ENCODE measurements at places on chromosomes 5 and 9.

- no peak for DNase-seq
Measured at GRCh38 chr5:97231025-97231636, 48.1 kb upstream of the RIOK2 start.

- no peak for DNase-seq
Measured at GRCh38 chr5:163433271-163433670, 4.1 kb upstream of the CCNG1 start.

GRCh38 chr5:6713274-6714225, at the start of gene TENT4A:
TSS of gene TENT4A (plus strand) at chr5:6713432. CDS start at chr5:6713984, 552 bp downstream.
- DNase-seq: peak; percentile 31

GRCh38 chr5:168434746-168435321, 51.4 kb upstream of the RARS1 start:
- DNase-seq: no peak

GRCh38 chr5:77302653-77303052, 92.2 kb downstream of the PDE8B start:
- no peak for DNase-seq

Data from stimulated activated CD8-positive, alpha-beta memory T cell treated with anti-CD3 and anti-CD28 coated beads, Interleukin-4, amount 100 ng/mL, for 48 hours (primary cell).